ENCODE measurements at places on chromosomes 5 and 9.
A peak's percentile ranks its signal among the peaks of the same experiment; 100 is the strongest.

DNA sequence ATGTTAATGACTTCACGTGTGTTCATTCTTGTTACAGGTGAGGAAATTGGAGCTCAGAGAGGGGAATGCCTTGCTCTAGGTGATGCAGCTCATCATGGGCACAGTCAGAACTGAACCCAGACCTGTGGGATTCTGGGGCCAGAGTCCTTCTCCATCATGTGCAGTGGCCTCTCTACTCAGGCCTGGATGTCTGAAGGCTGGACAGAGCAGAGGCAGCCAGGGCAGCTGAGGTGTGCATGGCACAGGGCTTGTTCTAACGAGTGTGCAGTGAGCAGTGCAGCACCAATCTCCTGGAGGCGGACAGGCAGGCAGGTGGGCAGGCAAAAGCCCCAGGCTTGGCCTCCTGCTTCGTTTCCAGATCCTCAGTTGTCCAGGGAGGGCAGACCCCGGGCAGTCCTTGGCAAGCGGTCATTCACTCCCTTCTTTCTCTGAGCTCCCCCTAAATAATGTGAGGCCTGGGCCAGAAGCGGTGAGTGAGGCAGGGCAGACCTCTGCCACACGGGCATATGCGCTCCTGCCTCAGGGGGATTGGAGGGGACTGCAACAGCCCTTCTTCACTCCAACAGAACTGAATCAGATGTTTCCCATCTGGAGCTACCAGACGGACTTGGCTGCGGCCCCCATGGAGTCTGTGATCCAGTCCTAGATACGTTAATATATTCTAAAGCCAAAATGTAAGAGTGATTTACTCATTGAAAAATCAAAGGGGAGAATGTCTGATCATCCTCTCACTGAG lies 68.7 kb upstream of the FSTL4 start:
- DNase-seq: no peak

DNA sequence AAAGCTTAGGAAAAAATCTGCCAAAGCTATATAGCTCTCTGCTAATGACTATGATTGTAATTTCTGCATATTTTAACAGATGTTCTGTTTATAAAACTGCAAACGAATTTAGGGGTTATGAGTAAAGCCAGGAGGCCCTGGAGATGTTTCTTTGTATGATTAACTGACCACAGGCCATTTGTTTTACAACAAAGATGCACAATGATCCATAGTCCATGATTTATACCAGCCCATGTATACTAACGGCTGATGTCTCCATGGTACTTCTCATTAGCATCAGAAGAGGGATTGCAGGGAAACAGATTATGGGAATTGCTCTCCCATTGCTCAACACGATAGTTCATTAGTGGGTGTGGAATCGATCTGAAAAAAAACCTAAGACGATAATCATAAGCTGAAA lies 78.9 kb downstream of the PPP2R2B start:
- no peak for DNase-seq

- no peak for DNase-seq
Observed at GRCh38 chr5:139277171-139277570, 16.4 kb upstream of the MATR3 start.

DNA sequence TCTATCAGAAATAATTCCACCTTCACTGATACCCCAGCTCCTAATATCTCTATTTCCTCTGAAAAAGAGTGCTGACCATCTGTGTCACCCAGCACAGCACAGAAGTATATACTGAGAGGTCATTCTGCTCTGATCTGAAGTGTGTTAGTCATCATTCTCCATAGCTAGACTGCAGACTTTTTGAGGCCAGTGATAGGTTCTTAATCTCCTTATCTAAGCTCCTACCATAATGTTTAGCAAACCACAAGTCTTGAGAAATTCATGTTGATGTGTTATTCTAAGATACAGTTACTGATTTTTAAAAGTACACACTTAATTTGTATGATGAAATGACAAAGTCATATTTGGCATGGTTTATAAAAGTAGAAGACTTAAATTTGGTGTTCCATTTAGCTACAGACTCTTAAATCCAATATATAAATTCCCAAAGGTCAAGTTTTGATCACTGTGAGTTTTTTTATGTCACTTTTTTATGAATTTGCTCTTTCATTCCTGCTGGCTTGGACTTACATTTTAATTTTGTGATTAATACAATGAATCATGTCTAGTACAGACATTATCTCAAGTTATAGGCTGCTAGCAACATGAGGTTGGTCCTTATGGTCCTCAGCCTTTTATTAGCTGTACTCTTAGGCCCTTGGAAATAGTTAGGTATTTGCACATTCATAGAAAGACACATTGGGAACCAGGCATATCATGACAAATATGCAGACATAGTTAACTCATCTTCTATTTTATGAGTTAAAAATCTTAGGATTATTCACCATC lies 380.8 kb downstream of the EBF1 start:
- DNase-seq: no peak

DNA sequence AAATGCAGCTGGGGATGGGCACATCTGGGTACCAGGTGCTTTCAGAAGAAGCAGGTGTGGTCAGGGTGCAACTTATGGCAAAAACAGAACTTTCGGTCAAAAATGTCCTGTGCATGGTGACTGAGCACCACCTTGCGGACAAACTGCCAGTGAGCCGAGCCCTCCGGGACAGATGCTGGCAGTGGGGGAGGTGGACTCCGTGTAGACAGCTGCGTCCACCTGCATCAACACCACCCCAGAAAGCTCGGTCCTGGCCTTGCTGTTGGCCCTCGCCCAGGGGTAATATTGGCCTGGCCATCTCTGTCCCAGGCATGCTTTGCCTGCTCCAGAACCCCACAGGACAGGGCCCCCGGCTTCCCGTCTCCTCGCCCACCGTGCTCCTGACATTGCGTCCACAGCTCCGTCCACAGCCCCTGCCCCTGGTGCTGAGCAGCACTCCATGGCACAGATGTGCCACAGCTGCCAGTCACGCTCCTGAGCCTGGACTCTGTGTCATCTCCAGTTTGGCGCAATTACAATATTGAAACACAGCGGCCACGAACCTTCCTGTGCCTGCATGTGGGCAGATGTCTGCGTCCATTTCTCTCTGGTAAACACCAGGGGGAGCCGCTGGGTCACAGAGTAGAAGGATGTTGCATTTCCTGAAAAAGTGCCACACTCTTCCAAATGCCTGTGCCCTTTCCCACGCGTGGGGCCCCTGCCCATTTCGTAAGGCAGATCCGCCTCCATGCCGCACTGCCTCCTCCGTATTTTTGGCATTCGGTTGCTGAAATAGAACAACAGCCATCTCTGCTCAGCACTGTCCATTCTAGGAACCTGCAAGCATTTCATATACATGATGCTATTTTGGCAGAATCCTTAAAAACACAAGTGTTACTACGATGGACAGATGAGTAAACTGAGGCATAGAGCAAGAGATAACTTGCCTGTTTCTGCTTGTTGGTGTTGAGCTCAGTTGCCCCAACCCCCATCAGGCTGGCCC lies 33.4 kb upstream of the SLC6A19 start:
- DNase-seq: peak; percentile 20

DNA sequence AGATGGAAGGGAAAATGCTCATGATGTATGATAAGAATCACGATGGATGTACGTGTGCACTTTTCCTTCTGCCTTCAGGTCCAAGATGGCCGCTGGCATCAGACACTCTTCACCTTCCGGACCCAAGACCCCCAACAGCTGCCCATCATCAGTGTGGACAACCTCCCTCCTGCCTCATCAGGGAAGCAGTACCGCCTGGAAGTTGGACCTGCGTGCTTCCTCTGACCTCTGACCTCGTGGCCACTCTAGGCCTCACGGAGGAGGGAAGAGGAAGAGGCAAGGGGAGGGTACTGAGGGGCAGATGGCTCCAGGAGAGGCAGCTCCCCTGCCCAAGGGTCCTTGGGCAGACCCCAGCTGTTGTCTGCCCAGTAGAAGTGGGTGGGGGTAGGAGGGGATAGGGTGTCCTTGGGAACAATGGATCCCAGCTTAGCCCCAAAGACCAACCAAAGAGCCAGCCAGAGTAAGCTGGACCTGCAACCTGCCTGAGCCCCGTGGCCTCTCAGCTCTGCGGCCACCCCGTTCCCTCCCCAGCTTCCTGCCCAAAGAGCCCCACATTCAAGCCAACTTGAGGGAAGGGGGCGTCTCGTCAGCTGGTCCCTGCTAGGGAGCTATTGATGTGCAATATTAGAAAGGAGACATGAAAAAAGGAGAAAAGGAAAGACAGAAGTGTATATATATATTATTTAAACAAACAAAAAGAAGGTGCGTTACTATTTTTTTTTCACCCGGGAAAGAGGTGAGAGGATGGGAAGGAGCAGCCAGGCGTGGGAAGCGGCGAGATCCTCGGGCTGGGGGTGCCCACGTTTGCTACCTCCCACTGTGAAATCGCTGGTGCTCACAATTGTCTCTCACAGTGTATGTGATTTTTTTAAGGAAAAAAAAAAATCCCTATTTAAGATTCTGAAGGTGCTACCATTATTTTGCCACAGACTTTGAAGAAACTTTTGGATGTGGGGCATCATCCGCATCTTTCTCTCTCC lies 12.1 kb upstream of the ORM1 start:
- DNase-seq: no peak

DNA sequence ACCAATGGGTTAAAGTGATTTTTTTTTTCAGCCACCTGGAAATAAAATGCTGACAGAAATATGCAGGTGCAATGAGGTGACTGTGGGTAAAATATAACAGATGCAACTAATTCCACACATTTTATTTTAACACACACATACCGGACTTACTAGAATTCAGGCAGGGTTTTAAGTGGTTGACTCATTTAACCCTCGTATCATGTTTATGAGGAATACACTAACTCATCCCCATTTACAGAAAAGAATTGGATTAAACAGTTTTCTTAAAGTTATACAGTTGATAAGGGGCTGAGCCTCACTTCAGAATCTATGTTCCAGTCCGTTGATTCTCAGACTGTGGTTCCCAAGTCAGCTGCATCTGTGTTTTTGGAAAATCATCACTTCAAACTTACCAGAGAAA lies 207.5 kb downstream of the CHSY3 start:
- DNase-seq: no peak

DNA sequence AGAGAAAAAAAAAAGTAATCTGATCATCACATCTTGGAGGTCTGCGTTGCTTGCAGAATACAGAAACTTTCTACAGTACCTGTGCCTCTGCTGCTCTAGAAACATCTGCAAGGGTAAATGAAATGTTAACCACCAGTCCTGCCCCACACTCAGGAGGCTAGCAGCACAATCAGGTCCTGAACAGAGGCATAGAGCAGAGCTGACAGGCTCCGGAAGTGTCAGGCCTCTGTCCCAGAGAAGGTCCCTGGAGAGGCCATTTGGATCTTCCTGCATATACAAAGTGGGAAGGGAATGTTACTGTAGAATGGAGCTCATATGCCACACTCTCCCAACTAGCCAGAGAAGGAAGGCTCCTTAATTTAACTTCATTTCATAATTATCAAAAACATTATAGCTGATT lies 7.2 kb downstream of the NRG2 start:
- DNase-seq: no peak

DNA sequence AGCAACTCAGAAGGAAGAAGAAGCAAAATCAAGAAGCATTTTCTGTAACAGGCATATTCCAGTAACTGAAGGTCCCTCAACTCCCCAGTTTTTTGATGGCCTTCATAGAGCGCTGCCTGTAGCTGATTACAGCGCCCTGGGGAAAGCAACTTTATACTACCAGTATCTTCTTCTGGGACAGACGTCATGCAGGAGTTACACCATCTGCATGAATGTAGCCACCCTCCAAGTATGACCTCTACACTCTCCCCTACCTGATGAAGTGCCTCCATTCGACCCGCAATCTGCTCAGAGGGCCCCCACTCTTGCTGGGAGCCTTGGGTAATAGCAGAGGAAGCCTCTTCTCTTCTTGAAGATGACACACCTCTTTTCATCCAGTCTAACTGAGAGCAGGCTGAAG lies 21.0 kb upstream of the SH3TC2 start:
- DNase-seq: no peak

GRCh38 chr5:13503017-13503416 lies 441.5 kb downstream of the DNAH5 start:
- DNase-seq: no peak

- no peak for DNase-seq
Observed at GRCh38 chr9:26310294-26310693, 582.3 kb downstream of the CAAP1 start.

DNA sequence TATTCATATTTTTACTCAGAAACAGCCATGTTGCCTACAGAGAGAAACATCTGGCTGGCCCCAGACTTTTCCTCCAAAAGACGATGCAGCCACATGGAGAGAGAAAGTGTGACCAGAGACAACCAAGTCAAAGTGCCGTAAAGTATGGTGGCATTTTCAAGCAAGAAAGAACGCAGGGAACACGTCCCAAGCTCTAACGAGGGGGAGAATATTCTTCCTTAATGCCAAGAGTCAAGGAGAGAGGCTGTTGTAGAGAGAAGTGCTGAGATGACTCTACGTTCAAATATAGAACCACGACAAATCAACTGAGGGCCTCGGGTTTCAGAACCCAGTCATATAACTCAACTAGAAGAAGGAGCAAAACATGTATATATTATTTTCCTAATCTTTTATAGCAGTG lies 55.9 kb downstream of the FNBP1 start:
- DNase-seq: no peak

- DNase-seq: no peak
Observed at GRCh38 chr9:36325081-36325828, 67.0 kb upstream of the GNE start.

DNA sequence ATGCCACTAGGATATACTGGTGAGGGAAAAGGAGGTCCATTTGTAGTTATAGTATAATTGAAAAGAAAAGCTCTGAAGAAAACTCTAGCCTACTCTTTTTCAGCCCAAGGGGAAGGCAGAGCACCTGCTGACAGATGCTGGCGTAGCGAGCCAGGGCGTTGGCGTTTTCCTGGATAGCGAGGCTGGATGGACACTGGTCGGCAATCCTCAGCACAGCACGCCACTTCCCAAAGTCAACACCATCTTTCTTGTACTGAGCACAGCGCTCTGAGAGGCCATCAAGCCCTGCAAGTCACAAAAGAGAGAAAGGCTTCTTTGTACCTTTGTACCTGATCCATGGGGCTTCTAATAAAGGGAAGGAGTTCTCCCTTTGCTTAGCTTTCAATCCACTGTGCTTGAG lies 8.2 kb downstream of the ALDOB start:
- no peak for DNase-seq

DNA sequence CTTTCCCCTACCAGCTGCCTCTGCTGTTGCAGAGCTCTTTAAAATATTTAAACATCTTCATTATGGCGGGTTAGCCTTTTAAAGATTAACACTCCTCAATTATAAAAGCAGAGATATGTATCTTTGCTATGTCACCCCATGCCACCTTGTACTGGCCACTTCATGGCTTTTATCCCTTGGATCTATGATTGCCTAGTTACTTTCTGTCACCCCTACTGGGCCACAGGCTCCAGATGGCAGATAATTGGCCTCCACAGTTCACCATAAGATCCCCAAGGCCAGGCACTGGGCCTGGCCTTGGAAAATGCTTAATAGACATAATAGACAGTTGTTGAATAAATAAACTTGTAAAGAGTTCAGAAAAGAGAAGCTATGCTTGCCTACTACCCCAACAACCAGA lies 142.0 kb upstream of the SHB start:
- DNase-seq: no peak

GRCh38 chr5:107285772-107286171 lies 385.0 kb downstream of the EFNA5 start:
- no peak for DNase-seq

- no peak for DNase-seq
Observed at GRCh38 chr9:28779243-28779642, 1206.0 kb upstream of the C9orf72 start.

Measured in activated CD4-positive, CD25-positive, alpha-beta regulatory T cell treated with anti-CD3 and anti-CD28 coated beads, Interleukin-2, amount 50 U/mL, for 16 hours (primary cell).